ENCODE measurements at places on chromosomes 3 and 15.

DNA sequence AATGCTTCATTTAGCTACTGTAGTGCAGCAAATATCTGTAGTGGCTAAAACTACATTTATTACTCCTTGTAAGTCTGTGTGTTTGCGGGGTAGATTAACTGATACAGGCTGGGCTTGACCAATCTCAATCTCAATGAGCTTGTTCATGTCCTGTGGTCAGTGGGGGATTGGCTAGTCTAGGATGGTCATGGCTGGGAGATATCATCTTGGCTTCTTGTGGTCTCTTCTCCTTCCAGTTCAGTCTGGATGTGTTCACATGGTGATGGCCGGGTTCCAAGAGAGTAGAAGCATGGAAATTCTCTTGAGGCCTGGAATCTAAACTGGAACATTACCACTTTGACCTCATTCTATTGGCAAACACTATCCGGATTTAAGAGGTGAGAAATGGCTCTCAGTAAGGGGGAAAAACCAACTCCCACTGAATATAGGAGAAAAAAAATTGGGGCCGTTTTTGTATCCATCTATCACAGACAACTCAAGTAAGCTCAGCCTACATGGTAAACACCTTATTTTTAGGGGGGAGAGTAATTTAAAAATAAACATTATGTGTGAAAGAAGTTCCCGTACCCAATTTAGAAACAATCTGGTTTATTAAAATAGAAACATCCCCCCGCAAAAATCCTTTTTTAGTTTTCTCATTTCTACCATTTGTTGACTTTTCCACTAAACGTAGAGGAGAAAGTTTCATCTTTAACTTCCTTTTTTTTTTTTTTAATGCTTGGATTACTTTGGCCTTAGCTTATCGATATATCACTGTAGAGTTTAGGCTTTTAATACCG, 284.9 kb upstream of the TBC1D5 start:
- DNase-seq: no peak

DNA sequence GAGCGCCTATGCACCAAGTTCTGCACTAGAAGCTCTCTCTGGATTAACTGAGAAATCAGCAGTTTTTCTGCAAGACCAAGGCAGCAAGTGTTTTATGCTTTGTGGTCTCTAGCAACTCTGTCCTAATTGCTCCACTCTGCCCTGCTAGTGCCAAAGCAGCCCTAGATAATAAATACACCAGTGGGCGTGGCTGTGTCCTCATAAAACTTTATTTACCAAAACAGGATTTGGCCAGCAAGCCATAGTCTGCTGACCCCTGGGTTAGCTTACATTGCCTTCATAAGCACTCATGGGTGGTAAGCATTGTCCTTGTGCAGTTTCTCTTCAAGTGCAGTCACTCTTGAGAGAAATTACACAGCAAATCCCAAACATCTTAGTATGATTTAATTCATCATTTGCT, 30.7 kb upstream of the SLC24A5 start:
- no peak for DNase-seq

- DNase-seq: no peak
Measured at GRCh38 chr3:13480340-13481318, 523 bp downstream of the HDAC11 start.

DNA sequence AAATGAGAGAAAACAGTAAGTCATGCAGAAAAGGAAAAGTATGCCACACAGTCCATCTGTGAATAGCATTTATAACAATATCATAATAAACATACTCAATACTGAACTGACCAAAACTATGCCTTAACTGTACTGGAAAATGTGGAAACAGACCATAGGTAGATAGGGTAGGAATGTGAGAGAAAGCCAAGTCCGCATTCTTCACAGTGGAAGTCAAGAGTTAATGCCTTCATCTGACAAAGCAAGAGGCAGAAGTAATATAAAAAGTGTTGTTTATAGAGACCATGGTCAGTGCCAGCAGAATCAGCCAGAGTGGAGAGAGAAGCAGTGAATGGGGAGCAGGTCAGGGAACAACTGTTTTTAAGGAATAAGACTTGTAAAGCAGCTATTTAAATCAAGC, 52.3 kb downstream of the KBTBD12 start:
- no peak for DNase-seq

DNA sequence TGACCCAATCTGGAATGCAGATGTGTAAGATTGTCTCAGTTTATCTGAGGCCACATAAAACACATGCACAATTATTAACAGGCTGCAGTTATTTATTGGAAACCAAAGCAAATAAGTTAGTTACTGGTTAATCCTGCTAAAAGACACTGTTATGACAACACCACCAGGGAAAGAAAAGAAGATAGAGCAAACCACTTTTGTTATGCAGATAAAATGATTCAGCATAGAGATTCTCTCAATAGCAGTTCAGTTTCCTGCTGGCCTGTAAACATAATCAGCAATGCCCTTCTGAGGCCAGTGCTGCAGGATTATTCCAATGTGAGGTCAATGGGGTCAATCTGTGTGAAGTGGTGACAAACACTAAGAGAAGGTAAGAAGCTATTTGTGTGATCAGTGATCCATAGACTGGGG, 244.4 kb downstream of the ZBTB20 start:
- no peak for DNase-seq

- no peak for DNase-seq
Measured at GRCh38 chr15:80694611-80695098, 455 bp upstream of the ABHD17C start.
